ENCODE measurements at places on chromosomes 2 and 18.

DNA sequence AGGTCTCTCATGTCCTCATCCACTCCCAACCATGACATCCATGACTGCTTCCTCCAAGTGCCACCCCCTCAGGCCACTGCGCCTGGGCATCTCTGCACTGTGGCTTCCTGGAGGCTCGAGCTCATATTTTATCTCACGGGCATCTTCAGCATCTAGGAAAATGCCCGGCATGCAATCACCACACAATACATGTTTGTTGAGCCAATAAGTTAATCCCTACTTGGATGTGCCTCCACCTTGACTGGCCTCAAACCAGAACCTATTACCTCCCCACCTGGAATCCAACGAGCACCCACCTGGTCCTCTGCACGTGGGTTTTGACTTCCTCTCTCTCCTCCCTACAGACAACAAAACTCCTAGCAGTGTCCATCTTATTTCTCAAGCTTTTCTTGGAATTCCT lies 198.9 kb upstream of the REV1 start:
- no peak for DNase-seq

- DNase-seq: peak; percentile 82
Observed at GRCh38 chr18:48928787-48929186, 22.0 kb downstream of the SMAD7 start.

- no peak for DNase-seq
Observed at GRCh38 chr2:42882756-42883155, 90.4 kb upstream of the HAAO start.

GRCh38 chr2:73970850-73971471 lies 13.7 kb upstream of the TET3 start:
- peak; percentile 86 for DNase-seq

- DNase-seq: peak; percentile 1
Observed at GRCh38 chr2:233413559-233414272, 59.4 kb downstream of the DGKD start.

- DNase-seq: no peak
Observed at GRCh38 chr2:107242811-107243210, 356.8 kb upstream of the ST6GAL2 start.

- DNase-seq: no peak
Observed at GRCh38 chr2:135689679-135690078, 52.0 kb upstream of the UBXN4 start.

- DNase-seq: no peak
Observed at GRCh38 chr2:234195516-234195915, 145.0 kb downstream of the SPP2 start.

DNA sequence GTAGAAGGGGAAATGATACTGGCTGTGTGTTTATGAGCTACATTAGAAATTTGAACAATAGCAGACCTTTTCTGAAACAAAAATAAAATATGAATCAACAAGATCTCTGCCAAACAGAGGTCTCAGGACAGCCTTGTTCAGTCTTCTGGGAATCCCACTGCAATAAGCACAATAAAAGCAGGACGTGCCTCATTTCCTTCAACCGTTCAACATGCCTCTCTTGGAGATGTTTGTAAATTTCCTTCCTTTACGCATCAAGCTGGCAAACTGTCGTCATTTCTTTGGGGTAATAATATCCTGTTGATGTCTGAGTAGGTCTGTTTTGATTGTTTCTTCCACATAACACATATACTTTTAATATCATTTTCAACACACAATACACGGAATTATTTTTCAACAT lies 77.2 kb downstream of the TCF4 start:
- DNase-seq: no peak

DNA sequence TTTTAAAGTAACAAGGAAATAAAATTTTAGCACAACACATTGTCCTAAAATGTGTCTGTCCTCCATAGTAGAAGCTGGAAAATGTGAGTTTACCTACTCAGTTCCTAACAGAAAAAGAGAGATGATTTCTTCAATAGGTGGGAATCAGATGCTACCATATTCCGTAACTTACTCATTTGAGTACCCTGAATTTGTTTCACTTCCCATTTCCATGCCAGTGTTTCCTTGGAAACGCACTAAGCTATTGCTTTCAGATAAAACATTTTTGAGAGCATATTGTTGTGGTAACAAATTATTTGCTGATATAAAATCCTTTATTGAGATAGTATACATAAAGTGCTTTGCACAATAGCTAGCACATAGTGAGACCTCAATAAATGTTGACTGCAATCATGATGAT lies 137.5 kb upstream of the BARD1 start:
- no peak for DNase-seq

- no peak for DNase-seq
Observed at GRCh38 chr2:127128445-127128904, 21.5 kb upstream of the BIN1 start.

- DNase-seq: peak; percentile 17
Observed at GRCh38 chr2:9991829-9992273, 40.4 kb downstream of the GRHL1 start.

- DNase-seq: no peak
Observed at GRCh38 chr2:8593243-8593642, 88.6 kb upstream of the ID2 start.

GRCh38 chr2:99959261-99960014 lies 183.0 kb downstream of the AFF3 start:
- DNase-seq: no peak

DNA sequence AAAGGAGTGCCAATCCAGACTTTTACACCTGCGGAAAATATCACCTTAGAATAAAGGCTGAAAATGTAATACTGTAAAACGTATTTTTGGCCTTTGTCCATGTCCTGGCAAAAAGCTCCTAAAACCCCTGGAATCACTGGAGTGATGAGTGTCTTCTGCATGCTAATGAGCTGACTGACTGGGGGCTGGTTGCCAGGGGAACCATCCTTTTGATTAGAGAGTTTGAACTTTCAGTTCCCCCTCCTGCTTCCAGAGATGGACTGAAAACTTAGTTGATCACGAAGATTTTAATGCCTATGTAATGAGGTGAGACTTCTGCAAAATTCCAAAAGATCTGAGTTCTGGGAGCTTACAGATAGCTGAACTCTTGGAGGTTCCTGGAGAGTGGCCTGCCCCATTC lies 20.5 kb downstream of the PUM2 start:
- DNase-seq: no peak

GRCh38 chr2:46549166-46549844 lies 69.9 kb downstream of the TMEM247 start:
- DNase-seq: no peak

GRCh38 chr18:24362757-24363156 lies 34.9 kb downstream of the OSBPL1A start:
- no peak for DNase-seq

- peak; percentile 31 for DNase-seq
Observed at GRCh38 chr2:226873051-226873620, 37.3 kb downstream of the RHBDD1 start.

DNA sequence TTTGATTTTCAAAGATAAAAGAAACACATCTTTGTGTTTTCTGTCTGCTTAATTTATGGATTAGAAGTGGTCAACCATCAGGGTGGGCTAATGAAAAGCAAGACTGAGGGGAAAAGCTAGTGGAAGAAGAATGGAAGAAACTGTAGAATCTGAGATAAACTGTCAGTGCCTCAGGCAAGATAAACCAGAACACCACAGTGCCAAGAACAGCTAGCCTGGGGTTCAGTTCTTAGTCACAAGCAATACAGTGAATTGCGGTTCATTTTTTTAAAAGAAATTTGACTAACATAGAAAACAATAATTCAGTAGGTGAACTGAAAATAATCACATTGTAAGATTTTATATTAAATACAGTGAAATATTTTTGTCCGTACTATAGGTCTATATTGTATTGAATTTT lies 22.0 kb upstream of the LNPK start:
- DNase-seq: no peak

DNA sequence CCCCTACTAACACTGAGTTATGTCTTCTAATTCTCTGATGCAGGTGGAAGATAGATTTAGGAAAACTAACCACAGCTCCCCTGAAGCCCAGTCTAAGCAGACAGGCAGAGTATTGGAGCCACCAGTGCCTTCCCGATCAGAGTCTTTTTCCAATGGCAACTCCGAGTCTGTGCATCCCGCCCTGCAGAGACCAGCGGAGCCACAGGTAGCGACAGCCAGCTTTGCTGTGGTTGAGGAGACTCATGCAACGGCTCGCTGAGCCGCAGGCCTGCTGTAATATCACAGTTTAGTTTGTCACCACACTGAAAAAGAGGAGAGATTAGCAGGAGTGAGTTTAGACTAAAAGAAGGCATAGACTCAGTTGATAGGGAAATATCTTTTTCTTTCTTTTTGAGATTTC lies 131.0 kb upstream of the IL1R2 start:
- DNase-seq: no peak

GRCh38 chr2:86622519-86623042 lies 1.1 kb downstream of the RNF103 start:
- peak; percentile 41 for DNase-seq

GRCh38 chr2:233674995-233675394 lies 3.3 kb downstream of the UGT1A9 start:
- DNase-seq: no peak

GRCh38 chr2:5589183-5589582 lies 103.0 kb upstream of the SOX11 start:
- no peak for DNase-seq

GRCh38 chr2:173017646-173018420 lies 57.8 kb upstream of the MAP3K20 start:
- DNase-seq: no peak

- no peak for DNase-seq
Observed at GRCh38 chr2:44572196-44572900, 210.6 kb downstream of the CAMKMT start.

DNA sequence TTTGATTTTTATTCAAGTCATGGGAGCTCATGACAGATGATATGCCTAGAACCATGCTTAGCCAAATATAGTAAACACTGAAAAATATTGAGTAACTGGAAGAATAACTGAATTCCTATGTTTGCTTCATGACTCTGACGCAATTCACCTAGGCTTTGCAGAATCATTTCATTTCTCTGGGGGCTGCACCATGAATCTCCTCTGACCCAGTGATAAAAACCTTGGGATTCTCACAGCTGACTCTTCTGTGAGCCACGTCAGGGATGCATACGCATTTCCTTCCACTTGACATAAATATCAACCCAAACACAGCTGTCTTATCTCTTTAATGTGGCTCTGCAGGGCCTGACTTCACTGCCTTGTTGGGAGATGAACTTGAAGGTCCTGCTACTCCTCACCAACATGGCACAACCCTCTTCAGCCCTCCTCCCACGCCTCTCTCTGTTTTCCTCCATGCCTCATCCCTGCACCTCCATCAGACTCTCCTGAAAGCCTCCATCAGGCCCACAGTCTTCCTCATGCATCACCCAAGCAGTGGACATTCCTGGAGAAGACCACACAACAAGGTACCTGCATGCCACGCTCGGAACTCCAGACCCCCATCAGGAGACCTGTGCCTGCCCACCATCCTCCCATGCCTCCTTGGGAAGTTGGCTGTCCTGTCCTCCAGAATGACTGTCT lies 29.8 kb downstream of the COL6A3 start:
- no peak for DNase-seq

- DNase-seq: no peak
Observed at GRCh38 chr2:158359846-158360245, 96.7 kb downstream of the CCDC148 start.

- DNase-seq: no peak
Observed at GRCh38 chr2:216603010-216603883, 30.0 kb upstream of the IGFBP2 start.

DNA sequence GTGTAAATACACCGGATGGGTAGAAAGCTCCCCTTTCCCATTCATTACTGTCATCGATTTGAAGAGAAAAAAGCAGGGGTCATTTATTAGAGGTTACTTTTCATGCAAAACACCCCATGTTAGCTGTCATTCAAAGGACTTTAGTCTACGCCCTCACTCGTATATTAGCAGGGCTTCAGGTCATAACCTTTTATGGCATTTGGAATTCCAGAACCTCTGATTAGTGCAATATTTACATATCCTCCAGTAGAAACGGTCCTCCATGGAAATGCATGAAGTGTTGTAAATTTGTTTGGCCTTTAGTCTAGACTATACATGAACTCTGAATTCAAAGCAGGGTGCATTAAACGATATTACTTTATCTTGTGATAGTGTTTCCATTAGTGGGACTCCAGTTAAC lies 180.5 kb downstream of the ZNF516 start:
- DNase-seq: no peak

- no peak for DNase-seq
Observed at GRCh38 chr2:17441055-17441771, 77.0 kb downstream of the RAD51AP2 start.

DNA sequence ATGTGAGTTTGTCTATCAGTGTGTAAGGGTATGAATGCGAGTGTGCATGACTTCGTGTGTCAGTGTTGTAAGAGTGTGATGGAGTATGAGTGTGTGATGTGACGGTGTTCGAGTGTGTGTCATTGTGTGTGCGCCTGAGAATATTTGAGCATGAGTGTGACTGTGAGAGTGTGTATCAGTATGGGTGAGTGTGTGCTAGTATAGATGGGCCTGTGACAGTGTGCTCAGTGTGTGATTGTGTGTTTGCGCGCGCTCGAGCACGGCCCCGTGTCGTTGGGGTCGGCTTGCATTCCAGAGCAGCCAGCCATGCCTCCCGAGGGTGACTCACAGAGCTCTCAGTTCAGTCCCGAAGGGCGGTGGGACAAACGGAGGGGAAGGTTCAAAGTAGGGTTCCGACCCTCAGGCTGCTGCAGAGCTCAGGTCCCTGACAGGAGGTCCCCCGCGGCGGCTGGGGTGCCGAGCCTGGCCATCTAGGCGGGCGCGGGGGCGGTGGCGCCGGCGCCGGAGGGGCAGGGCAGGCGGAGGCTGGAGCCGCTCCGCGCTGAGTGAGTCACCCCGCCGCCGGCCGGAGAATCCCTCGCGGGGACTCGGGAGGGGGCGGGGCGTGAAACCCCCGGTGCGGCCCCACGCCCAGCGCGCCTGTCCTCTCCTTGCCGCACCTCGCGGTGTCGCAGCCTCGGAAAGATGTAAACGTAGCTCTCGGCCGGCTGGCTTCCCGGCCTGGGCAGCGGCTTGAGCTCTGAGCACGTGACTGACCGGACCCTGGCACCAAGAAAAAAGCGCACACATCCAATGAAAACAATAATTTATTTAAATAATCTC lies 3.8 kb downstream of the DLX2 start:
- peak; percentile 54 for DNase-seq

- no peak for DNase-seq
Observed at GRCh38 chr2:205386109-205386508, 296.2 kb upstream of the NRP2 start.

GRCh38 chr18:22558945-22559385 lies 141.2 kb upstream of the CTAGE1 start:
- DNase-seq: no peak

DNA sequence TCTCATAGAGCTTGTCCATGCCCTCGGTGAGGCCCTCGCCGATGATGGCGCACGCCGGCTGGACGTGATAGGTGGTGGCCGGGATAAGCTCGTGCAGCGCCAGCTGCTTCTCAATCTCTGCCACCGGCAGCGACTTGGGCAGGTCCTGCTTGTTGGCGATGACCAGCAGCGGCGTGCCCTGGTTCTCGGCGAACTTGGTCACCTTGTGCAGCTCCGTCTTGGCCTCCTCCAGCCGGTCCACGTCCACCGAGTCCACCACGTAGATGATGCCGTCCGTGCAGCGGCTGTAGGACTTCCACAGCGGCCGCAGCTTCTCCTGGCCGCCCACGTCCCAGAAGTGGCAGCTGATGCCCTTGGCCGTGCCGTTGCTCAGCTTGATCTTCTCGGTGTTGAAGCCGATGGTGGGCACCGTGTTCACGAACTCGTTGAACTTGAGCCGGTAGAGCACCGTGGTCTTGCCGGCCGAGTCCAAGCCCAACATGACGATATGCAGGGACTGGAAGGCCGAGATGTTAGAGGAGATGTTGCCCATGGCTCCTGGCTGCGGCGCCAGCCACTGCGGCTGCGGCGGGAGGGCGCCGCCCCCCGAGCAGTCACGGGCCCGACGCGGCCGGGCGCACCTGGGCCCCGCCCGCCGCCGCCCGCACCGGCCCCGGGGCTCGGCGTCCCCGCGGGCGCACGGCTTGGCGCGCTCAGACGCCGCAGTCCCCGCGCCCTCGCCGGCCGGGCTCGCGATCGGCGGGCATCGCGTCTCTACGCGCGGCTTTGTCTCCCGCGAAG lies 636 bp downstream of the ARL4C start:
- no peak for DNase-seq
